ENCODE measurements at places on chromosomes 7 and 10. TPM values are rescaled to one million over a fixed set of nuclear protein-coding genes. Genes with fewer than 3 reads are reported as not detected.

Gene TNPO3
- 49.3 TPM for polyA plus RNA-seq

Gene TUBB8
- 1.5 TPM for polyA plus RNA-seq

Gene SRRM3
- 2.2 TPM for polyA plus RNA-seq

Gene PLXDC2
- 28.1 TPM for polyA plus RNA-seq

Gene HTRA1
- polyA plus RNA-seq, result 156 TPM

Gene ADRA2A
- polyA plus RNA-seq, result 2.7 TPM

Gene CYP26C1
- polyA plus RNA-seq, result 0.14 TPM

DNA sequence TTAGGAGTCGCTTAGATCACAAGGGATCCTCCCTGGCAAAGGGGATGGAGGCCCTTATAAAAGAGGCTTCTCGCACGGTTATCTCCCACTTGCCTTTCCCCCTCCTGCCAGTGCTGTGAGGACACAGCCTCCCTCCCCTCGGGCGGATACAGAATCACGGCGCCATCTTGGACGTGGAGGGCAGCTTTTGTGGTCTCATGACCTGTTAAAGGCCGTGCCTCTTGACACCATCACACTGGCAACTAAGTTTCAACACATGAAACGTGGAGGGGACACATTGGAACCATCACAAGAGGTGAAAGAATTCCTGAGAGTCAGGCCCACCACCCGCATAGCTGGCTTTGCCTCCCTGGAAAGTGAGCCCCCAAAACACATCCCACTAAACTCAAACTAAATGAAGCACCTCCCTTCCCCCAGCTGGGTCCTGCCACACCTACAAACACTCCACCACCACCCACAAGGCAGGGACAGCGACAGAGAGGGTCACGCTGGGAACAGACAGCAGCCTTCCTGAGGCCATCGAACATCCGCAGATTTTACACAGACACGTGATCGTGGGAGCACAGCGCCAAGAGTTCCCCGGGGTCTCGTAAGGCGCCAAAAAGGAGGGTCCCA is 110.6 kb downstream of the TCERG1L start:
- no peak for DNase-seq

DNA sequence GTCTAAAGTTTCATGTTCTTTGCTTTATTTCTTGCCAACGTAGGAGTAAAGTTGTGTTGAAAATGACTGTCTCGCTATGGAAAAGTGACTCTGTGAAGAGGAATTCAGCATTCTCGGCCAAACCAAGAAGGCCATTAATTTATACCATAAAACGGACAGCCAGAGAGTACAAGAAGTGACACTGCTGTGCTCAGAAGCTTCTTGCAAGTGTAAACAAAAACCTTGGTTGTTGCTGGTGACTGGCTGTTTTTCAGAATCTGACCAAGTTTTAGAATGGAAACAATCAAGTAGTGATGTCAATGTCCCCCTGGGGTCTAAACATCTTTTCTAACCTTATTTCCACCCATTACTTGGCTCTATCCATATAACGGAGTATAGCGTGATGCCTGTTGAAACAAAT is 201.9 kb downstream of the INHBA start:
- peak; percentile 19 for DNase-seq

DNA sequence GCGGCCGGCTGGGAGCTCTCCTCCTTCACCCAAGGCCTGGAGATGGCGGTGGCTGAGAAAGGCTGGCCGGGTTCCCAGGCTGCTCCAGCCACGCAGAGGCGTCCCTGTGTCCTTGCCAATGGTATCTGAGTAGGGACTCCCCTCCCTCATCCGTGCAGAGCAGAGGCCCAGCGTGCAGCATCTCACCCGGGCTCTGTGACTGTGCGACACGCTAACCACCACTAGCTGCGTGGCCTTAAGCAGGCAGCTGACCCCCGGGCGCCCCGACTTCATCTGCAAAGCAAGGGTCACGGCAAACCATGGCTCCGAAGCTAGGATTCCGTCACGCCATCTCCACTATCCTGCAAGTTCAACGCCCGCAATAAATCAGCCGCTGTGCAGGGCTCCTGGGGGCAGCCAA is 47.2 kb upstream of the TNRC18 start:
- peak; percentile 64 for DNase-seq

DNA sequence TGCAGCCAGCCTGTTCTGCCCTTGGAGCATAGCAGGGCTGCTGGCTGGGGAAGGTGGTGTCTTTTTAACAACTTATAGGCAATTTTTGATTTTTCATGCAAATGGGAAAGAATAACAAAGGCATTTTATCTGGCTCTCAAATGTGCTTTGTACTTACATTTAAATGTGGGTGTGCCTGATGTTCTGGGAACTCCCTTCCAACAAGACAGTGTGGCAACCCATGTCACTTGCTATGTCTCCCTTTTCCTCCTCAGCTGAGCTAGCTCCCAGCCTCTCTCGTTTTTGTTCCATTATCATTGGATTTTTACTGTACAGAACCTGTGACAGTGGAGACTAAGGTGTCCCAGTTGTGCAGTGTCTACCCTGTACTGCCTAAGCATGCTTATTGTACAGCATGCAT is 93.5 kb upstream of the PDCD4 start:
- no peak for DNase-seq

GRCh38 chr10:24331457-24331856 is 122.5 kb downstream of the KIAA1217 start:
- no peak for DNase-seq

GRCh38 chr7:94003446-94004023 is 620 bp downstream of the BET1 start:
- DNase-seq, result no peak

DNA sequence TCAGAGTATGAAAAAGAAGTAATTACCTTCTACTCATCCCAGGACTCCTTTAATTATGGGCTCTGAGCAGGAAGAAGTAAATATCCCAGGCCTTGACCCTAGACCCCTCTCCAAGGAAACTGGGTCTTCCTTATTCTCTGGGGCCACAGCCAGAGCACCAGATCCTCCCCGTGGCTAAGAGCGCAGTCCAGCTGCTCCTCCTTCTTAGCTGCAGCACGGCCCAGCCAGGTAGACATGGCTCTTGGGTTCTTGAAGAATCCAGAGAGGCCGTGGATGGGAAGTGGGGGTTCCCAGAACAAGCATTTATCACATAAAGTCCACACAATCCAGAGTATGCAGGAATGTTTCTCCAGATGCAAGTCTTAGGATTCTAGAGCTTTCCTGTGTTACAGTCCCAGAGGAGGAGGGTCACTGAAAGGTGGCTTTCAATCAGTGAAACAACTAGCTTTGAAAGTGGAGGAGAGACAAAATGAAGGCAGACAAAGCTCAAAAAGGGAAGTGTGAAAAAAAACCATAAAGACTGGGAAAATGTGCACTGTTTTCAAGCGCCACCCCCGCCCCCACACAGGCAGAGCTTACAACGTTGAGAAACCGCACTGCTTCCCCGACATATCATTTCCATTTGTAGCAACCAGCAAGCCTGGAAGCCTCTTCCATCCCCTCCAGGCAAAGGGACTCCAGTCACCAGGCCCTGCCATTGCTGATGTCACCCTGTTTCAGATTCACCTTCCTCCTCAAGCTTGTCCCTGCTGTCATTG is 396.5 kb upstream of the MKI67 start:
- no peak for DNase-seq

- no peak for DNase-seq
Observed at GRCh38 chr10:119657725-119658124, 6.5 kb downstream of the BAG3 start.

DNA sequence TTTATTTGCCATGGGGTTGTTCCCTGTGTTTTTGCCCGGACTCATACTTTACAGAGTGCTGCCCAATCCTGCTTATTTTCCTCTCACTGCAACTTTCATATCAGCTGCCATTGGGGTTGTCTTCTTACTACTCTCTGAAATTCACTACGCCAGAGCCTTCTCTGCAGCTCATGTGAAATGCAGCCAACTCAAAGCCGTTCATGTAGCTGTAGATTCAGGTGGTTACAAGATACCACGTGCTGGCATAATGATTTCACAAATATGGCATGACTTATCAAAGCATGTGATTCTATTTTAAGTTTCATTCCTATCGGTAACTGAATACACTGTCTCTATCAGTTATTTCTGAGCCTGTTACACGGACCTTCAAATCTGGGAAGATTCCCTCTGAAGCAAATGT is 130.3 kb upstream of the WNT16 start:
- no peak for DNase-seq

DNA sequence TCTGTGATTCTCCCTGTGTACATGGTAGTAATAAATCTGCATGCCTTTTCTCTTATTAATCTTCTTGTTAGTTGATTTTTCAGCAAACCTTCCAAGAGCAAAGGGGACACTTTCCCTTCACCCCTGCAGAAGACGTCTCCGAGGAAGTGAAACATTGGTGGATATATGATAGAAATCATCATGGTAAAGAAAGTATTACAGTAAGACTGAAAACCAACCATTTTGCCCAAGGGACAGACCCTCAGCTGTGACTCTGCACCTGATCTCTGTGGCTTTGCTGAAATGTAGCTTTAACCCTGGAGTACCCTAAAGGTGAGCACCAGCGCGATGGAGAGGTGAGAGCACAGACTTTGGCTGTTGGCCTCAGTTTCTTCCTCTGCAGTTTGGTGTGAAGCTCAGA is 32.8 kb upstream of the MYO3A start:
- no peak for DNase-seq

GRCh38 chr7:125316466-125316865 is 386.8 kb upstream of the POT1 start:
- DNase-seq, result peak; percentile 50

All from renal pelvis (tissue), 12 donors.